ENCODE measurements at places on chromosomes 13 and 19.

GRCh38 chr13:67369895-67370660 lies 139.9 kb upstream of the PCDH9 start:
- DNase-seq, result no peak

DNA sequence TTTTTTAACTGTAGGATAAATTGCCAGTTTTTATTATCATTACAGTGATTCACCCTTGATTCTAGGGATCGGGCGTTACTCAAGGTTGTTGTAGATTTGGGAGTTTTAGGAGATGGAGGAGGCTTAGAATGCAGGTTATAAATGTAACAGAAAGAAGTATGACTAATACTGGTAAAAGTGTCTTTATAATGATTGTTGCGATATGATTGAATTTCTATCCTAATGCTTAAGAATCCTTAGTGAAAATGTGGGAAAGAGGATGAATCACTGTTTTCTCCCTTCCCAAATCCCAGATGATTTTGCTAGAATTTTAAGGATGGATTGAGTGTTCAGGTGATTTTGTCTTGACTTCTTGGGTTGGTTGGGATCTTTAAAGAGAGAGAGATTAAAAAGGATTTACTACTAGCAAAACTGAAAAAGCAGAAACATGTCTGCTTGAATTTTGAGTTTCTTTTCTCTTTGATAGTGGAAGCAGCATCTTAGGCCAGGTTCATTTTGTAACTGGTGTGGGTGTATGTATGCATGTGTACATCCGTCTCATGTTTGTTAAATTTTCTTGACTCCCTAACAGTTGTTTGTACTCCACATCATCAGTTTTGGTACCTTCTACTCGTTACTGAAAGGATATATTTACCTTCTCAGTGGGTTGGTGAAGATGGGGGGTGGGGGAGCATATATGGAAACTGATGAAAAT lies 25.9 kb downstream of the ARHGAP35 start:
- no peak for DNase-seq

GRCh38 chr13:109788372-109789111 lies 2.2 kb upstream of the IRS2 start:
- no peak for DNase-seq

DNA sequence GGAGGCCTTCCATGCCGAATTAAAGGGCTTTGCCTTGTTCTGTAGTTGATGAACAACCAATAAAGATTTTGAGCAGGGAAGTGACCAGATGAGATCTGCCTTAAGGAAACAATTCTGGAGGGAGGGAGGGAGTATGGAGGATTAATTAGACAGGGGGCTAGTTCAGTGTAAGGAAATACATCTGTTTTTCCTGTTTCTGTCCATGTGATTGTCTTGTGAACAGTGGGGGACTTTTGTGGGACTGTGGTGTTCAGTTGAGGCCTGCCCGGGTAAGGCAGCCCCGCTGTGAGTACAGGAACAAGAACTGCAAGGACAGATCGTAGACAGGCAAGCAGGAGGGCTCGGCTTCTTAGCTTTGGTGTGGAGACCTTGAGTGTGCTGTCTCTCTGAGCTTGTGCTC lies 59.0 kb downstream of the DGKH start:
- no peak for DNase-seq

- no peak for DNase-seq
Observed at GRCh38 chr13:26310470-26310869, 56.5 kb downstream of the CDK8 start.

- DNase-seq, result no peak
Observed at GRCh38 chr13:86080340-86080995, 281.2 kb upstream of the SLITRK6 start.

GRCh38 chr13:47146136-47146535 lies 249.3 kb upstream of the HTR2A start:
- DNase-seq, result no peak

- no peak for DNase-seq
Observed at GRCh38 chr13:94259984-94260383, 219.5 kb downstream of the DCT start.

DNA sequence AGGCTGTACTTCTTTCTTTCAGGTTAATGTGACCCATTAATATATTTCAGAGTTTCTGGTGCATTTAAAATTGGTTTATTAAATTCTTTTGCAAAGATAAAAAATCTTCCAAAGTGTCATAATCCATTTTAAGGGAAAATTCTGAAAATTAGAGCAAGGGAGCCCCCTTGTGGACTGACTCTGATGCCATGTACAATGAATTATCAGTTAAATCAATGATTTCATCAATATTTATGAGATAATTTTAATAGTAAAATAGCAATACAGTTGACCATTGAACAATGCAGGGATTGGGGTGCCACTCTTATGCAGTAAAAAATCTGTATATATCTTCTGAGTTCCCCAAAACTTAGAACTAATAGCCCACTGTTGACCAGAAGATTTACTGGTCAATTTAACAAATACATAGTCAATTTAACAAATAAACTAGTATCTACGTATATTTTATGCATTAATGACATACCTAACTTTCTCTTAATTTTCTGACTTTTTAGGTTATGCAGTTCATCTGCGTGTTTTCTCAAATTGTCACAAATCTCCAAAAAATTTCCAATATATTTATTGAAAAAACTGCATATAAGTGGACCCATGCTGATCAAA lies 479.1 kb upstream of the MIR17HG start:
- no peak for DNase-seq

GRCh38 chr19:5578097-5578846 lies 10.5 kb upstream of the TINCR start:
- DNase-seq, result no peak

GRCh38 chr13:111156421-111156820 lies 41.3 kb downstream of the ARHGEF7 start:
- DNase-seq, result no peak

GRCh38 chr19:45895519-45895972 lies 6.9 kb downstream of the MYPOP start:
- DNase-seq, result no peak

- DNase-seq, result no peak
Observed at GRCh38 chr13:48236528-48237353, 3.7 kb downstream of the ITM2B start.

DNA sequence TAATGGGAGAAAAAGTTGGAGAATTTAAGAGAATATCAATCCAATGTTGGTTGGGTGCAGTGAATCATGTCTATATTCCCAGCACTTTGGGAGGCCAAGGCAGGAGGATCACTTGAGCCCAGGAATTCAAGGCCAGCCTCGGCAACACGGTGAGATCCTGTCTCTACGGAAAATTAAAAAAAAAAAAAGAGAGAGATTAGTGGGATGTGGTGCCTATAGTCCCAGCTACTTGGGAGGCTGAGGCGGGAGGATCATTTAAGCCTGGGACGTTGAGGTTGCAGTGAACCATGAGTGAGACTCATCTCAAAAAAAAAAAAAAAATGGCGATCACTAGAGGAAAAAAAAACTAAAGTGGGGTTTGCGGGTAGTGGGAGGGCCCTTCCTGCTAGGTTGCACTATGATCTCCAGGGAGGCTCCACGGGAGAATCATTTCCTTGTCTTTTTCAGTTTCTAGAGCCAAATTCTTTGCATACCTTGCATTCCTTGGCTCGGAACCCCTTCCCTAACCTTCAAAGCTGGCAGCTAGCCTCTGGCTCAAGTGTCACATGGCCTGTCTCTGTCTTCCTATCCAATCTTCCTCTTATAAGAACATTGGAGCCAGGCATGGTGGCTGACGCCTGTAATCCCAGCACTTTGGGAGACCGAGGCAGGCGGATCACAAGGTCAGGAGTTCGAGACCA lies 5.8 kb upstream of the ERCC2 start:
- DNase-seq, result no peak

- DNase-seq, result no peak
Observed at GRCh38 chr19:48617146-48617937, 1.6 kb downstream of the RPL18 start.

- DNase-seq, result no peak
Observed at GRCh38 chr19:35130761-35131720, 3.8 kb downstream of the LGI4 start.

GRCh38 chr19:3142292-3142670 lies 6.4 kb downstream of the GNA15 start:
- DNase-seq, result no peak

- no peak for DNase-seq
Observed at GRCh38 chr13:64928696-64929499, 2301.2 kb downstream of the PCDH9 start.

DNA sequence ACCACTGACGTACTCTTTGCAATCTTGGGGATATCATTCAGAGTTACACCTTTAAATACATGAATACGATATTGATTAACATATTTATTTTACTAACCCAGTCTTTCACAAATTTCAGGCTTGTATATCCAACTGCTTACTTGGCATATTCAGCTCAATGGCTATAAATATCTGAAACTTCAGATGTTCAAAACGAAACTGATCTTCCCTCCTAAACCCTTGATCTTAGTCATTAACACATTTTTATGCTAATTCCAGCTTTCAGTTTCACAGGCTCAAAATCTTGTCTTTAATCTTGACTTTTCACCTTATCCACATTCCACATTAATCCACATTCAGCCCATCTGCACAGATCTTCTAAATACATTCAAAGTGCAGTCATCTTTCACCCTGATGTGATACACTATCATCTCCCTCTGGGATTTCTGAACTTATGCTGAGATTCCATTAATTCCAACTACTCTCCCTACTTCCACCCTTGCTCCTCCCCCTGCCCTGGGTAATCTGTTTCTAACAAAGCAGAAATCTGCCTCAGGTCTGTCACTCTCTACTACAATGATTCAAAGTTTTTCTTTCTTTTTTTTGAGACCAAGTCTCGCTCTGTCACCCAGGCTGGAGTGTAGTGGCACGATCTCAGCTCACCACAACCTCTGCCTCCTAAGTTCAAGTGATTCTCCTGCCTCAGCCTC lies 387.2 kb downstream of the GPC5 start:
- no peak for DNase-seq

GRCh38 chr13:107721125-107721869 lies 494.0 kb downstream of the LIG4 start:
- DNase-seq, result no peak

- no peak for DNase-seq
Observed at GRCh38 chr19:49858088-49858985, 7.4 kb downstream of the PTOV1 start.

DNA sequence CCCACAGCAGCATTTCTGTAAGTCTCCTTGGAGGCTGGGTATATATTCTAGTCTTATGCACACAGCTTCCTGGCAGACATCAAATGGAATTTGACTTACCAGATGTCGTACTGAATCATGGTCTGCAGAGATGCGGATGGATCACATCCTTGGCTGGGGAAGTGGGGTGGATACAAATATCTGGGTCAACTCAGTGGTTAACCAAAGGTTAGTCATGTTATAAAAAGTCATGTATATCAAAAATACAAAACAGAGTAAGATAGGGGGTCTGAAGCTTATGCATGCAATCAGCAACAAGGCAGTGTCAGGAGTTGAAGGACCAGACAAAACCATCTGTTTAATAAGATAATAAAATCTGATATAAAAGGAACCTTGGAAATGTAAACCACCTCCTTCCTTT lies 61.9 kb downstream of the WASF3 start:
- DNase-seq, result no peak

GRCh38 chr13:110664673-110665072 lies 41.2 kb downstream of the CARS2 start:
- DNase-seq, result no peak

DNA sequence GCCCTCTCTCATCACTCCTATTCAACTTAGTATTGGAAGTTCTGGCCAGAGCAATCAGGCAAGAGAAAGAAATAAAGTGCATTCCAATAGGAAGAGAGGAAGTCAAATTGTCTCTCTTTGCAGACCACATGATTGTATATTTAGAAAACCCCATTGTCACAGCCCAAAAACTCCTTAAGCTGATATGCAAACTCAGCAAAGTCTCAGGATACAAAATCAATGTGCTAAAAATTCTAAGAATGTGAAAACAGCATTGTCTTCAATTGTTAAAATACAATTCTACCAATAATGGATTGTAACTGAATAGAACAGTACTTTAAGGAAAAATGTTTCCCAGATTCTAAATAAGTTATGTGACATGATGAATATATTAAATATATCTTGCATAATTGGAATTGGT lies 2269.2 kb upstream of the PCDH20 start:
- no peak for DNase-seq

DNA sequence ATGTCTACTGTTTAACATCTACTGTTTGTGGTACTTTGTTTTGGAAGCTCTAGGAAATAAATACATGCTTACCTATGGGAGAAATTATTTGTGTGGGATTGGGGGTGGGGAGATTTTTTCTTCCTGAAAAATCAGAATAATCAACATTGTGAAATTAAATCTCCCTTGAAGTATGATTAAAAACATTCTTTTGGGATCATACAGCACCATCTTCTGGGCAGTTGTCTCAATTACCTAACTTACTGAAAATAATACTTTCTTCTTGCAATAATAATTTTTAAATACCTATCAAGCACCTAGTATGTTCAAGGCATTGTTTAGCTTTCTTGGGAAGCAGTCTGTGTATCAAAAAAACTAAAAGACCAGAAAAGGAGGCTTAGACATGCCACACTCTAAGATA lies 576.5 kb upstream of the ARGLU1 start:
- no peak for DNase-seq

GRCh38 chr19:13006431-13007281 lies 11.4 kb downstream of the NFIX start:
- DNase-seq, result no peak

- DNase-seq, result no peak
Observed at GRCh38 chr19:32091241-32091640, 254.2 kb upstream of the ZNF507 start.

GRCh38 chr19:2820112-2820702 lies 539 bp downstream of the ZNF554 start:
- DNase-seq, result no peak

- DNase-seq, result no peak
Observed at GRCh38 chr13:71359641-71360040, 507.4 kb downstream of the DACH1 start.

DNA sequence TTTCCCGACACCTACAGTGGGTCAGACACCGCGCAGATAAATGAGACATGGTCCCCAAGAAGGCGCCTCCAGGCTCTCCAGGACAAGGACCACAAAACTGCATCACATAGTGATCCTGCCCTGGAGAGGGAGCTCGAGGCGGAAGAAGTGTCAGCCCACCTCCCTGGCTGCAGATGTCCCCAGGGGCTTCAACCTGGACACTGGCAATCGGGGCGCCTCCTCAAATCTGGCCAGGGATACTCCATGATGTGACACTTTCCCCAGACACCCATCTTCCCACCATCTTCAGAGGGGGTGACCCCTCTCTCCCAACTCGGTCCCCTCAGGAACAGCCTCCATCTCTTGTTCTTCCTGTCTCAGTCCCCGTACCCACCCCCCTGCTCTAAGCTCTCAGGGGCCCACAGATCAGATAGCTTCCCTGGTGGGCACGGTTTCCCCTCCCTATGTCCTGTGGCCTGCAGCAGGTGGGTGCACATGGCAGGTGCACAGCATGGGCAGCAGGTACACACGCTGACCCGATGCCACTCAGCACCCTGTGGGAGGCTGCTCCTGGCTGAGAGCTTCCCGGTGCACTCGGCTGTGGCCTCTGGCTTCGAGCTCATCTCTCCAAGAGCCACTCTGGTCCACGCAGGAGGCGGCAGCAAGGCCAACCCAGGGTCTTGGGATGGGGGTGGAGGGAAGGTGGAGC lies 61.2 kb downstream of the PEPD start:
- DNase-seq, result no peak
